ENCODE measurements at places on chromosomes 6 and 20. TPM values are rescaled to one million over a fixed set of nuclear protein-coding genes. Genes with fewer than 3 reads are reported as not detected.

Gene ERGIC3
- 412 TPM for total RNA-seq

Gene PSORS1C1
- 3.1 TPM for total RNA-seq

Gene TUBB
- 592 TPM for total RNA-seq

Gene CFB
- total RNA-seq: 34.6 TPM

Measured in articular chondrocyte of knee joint (primary cell).